ENCODE measurements at places on chromosomes 7 and 10.

DNA sequence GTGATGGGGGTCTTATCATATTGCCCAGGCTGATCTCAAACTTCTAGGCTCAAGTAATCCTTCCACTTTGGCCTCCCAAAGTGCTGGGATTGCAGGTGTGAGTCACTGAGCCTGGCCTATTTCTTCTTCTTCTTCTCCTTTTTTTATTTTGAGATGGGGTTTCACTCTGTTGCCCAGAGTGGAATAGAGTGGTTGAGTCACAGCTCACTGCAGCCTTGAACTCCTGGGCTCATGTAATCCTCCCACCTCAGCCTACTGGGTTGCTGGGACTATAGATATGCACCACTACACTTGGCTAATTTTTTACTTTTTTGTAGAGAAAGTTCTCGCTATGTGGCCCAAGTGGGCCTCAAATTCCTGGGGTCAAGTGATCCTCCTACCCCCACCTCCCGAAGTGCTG, 124.3 kb downstream of the SKIDA1 start:
- no peak for DNase-seq

GRCh38 chr10:93707623-93708022, 5.2 kb upstream of the FRA10AC1 start:
- no peak for DNase-seq

DNA sequence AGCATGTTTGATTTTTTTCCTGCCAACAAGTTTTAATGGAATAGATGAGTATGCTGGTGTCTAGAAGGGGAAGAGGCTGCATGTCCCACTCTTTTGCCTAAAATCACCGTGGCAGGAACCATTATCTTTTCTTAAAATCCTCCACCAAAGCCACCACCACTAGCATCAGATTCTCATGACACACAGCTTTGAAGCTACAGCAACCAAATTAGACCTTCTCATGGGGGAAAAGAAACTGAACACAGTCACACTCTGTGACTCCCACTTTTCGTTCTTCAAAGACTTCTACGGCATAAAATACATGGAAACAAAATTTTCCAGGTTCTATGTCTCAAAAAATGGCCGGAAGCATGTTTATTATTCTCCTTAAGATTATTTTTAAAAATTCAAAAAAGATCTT, 81.8 kb downstream of the SGMS1 start:
- DNase-seq = no peak

DNA sequence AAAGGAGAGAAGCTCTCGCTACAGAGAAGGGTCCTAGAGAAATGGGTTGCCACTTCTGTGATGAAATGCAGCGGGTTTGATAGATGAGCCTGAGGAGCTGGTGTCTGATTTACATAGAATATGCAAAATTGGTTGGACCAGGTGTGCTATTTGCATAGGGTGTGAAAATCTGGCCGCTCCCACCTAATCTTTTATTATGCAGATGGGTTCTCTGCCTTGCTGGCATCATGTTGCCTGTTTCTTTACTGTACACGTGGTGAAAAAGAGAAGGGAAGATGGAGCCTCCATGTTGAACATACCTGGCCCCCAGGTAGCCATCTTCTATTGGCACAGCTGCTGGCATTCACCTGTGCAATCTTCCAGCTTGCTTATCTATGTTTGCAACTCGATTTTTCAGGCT, 212.2 kb downstream of the ANKRD7 start:
- no peak for DNase-seq

DNA sequence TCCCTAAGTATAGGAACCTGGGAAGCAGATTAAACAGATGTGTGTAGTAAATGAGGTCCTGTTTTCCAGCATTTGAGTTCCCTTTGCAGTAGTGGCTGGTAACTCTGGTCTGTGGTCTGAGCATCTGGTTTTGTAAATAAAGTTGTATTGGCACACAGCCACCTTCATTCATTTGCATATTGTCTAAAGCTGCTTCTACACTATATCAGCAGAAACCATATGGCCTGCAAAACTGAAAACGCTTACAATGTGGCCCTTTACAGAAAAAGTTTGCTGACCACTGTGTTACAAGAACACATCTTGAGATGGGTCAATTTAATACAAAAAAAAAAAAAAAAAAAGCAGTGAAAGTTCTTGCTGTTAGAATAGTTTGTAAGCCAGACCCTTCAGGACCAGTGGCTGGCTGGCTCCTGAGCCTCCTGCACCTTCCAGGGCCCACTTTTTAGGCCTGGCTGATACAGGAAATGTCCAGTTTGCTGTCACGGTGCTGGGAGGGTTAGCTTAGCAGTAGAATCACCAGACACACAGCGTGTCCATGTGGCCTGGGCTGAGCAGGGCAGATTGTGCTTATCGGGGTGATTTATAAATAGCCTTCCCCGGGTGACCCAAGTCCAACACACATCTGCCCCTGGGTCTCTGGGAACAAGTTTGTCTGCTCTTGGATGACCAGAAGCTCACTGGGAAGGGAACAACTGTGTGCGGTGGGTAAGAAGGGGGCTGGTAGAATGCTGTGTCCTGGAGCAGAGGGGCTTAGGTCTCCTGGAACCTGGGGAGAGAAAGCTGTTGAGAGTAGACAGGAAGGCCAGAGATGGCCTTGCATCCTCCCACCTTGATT, 1.4 kb downstream of the C10orf71 start:
- no peak for DNase-seq
